ENCODE measurements at places on chromosomes 16 and 17. TPM values are rescaled to one million over a fixed set of nuclear protein-coding genes. Genes with fewer than 3 reads are reported as not detected.

DNA sequence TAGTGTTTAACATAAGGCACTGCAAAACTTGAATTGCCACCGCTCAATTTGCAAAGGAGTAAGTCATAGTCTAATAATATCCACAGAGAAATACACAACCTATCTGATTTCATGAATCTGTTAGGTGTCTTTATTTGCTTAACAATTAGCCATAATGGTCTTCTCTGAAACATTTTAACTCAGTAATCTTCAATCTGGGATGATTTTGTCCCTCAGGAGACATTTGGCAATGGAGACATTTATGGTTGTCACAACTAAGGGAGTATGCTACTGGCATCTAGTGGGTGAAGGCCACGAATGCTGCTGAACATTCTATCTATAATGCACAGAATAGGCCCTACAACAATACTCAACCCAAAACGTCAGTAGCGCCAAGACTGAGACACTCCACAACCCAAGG lies 4.3 kb downstream of the UBE2G1 start:
- DNase-seq: no peak

DNA sequence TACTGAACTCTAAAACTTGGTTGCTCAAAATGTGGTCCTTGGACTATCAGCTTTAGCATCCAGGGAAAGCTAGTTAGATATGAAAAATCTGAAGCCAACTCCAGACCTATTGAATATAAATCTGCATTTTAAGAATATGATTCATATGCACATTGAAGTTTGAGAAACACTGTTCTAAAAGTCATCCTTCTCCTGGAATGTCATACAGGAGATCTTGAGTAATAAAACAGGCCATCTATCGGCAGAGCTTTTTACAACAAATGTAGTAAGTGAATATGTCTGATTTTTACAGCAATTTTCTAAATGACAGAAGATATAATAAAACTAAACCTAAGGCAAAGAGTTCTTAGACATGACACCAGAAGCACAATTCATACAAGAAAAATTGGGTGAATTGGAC lies 140.4 kb downstream of the PMP22 start:
- no peak for DNase-seq

GRCh38 chr16:85057948-85058347 lies 30.4 kb downstream of the KIAA0513 start:
- DNase-seq: no peak

The PRM2 gene
- not detected for polyA plus RNA-seq

The TBC1D28 gene
- polyA plus RNA-seq: not detected

DNA sequence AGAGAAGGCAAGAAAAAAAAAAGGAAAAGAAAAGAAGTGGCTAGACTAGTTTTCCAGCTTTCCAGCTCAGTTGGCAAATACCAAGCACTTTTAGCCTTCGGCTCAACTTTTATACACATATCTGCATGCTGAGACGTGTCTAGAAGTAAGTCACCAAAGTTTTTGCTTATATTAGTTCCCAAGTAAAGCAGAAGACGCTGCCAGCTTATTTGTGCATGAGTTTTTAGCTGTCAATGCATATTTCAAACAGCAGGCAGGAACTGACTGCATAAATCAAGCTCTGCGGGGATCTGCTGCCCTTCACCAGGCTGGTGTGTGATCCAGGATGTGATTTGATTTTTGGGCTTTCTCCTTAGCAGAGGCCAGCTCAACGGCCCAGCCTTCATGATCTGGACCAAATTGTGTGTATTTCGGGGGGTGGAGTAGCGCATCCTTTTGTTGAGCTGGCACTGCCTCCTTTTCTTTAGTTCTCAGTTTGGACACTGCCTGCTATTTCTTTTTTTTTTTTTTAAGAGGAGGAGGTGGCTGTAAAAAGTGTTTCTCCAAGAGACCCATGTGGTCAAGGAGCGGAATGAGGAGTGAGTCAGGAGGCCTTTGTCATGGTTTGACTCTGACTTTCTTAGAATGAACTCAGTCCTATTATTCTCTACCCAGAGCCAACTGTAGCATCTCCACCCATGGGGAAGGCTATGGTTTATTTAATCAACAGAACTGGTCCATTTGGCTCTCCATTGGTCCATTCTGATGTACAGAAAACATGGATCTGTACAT lies 162.6 kb upstream of the XYLT1 start:
- no peak for DNase-seq

GRCh38 chr17:51362811-51363585 lies 102.7 kb downstream of the UTP18 start:
- no peak for DNase-seq

- no peak for DNase-seq
Observed at GRCh38 chr17:21464611-21465021, 88.5 kb downstream of the KCNJ12 start.

DNA sequence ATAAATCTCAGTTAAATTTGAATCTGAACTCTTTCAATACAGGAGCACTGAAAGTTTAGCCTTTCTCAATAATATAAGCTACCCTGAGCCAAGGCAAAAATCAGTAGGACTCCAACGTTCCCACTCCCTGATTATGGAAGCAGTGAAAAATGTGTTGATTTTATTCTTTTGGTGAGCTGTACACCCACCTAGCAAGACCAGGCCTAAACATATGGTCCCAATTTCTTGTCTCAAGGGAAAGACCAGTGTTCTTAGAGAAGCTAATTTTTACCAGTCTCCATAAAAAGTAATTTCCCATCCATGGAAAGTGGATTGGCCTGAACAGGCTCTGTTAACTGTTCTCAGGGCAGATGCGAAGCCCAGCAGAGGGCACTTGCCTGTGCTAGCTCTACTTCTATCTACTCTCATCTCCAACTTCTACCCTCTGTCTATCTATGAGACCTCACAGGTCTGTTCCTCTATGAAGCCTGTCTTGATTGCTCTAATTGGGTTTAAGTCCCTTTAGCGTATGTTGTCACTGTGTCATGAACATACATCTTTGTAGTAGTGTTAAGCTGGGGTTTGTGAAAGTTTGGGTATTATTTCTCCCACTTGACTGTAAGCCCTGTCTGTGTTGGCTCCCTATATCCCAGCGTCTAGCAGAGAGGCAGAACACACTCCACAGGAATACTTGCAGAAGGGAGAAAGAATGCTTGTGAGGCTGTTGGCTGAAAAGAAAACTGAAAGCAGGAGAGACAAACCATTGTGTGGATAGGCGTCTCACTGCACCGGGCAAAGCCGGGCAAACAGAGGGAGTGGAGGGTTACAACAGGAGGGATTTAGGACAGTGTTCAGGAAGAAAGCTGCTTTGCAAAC lies 167.1 kb upstream of the MAF start:
- no peak for DNase-seq

The FZD2 gene
- not detected for polyA plus RNA-seq

The SMPD3 gene
- 1.8 TPM for polyA plus RNA-seq

GRCh38 chr17:17356931-17357270 lies 53.7 kb downstream of the NT5M start:
- DNase-seq: no peak

DNA sequence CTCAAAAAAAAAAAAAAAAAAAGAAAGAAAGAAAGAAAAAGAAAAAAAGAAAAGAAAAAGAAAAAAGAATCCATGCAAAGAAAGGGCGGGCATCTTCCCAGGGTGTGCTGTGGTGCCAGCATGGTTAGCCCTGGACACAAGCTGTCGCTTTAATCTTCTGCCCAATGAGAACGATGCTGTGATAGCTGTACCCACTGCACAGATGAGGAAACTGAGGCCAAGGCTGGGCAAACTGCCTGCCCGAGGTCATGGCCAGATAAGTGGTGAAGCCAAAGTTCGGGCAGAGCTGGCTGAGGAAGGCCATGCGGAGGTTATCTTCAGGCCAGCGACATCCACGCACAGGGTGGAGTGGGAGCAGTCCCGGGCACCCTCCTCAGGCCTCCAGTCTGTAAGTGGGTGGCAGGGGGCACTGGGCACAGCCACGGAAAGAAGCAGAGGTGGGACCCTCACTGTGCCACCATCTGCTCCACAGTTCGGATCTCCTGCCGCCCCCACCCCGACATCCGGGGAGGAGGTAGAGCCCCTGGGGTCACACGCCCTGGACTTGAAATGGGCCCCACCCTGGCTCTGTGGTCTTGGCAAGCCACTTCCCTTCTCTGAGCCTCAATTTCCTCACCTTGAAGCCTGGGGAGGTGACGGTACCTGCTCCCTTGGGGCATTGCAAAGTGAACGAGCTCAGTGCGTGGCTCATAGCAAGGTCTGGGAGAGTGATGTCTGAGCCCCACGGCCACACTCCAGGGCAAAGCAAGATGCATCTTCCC lies 6.5 kb downstream of the FBXL16 start:
- DNase-seq: no peak

GRCh38 chr16:80862160-80862705 lies 57.8 kb upstream of the CDYL2 start:
- no peak for DNase-seq

GRCh38 chr16:30755955-30756780 lies 5.7 kb downstream of the CFAP119 start:
- DNase-seq: no peak

GRCh38 chr16:88686062-88686438 lies 257 bp downstream of the SNAI3 start:
- DNase-seq: peak; percentile 60

- peak; percentile 71 for DNase-seq
Observed at GRCh38 chr16:85420501-85421337, 192.4 kb upstream of the GSE1 start.

The CD300H gene
- not detected for polyA plus RNA-seq

GRCh38 chr17:72414967-72415853 lies 294.4 kb downstream of the SOX9 start:
- no peak for DNase-seq

DNA sequence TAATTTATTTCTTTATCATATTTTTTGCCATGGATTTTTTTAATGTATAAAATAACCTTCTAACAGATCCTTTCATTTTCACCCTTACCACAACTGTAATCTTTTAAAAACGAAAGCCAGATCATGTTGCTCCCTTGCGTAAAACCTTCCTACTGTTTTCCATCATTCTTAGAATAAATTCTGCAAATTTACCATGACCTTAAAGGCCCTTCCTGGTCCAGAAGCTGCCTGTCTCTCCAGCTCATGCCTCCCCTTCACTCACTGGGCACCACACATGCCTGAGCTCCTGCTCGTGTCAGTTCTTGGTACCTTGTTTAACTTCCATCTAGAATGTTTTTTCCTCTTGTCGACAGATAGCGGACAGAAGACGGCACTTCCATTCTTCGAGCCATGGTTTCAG lies 245.0 kb upstream of the CDH5 start:
- DNase-seq: no peak

DNA sequence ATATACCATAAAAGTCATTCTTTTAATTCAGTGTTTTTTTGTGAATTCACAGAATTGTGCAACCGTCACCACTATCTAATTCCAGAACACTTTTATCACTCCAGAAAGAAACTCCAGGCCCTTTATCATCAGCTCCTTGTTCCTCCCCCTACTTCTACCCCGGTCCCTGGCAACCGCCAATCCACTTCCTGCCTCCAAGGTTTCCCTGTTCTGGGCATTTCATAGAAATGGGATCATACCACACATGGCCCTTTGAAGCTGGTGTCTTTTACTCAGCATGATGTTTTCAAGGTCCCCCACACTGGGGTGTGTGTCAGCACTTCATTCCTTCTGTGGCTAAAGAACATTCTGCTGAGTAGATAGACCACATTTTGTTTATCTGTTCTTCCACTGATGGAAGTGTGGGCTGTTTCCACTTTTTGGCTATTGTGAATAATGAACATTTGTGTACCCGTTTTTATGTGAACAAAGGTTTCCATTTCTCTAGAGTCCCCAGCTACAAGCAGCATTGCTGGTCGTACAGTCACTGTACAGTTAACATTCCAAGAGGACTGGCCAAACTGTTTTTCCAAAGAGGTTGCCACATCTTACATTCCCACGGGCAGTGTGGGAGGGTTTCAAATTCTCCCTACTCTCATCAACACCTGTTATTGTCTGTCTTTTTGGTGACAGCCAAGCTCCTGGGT lies 75.8 kb upstream of the ZNF469 start:
- DNase-seq: no peak

DNA sequence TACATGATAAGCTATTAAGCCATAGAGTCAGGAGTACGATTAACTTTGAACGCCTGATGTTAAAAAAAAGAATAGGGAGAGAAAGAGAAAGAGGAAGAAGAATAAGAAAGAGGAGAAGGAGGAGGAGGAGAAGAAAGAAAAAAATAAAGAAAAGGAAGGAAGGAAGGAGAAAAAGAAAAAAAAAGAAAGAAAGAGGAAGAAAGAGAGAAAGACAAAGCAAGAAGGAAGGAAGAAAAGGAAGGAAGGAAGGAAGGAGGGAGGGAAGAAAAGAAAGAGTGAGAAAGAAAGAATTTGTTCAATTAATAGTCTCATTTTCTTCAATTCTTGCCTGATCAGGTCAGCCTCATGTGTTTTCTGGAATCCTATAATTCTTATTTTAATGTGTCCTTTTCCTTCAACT lies 33.7 kb downstream of the HS3ST2 start:
- no peak for DNase-seq

DNA sequence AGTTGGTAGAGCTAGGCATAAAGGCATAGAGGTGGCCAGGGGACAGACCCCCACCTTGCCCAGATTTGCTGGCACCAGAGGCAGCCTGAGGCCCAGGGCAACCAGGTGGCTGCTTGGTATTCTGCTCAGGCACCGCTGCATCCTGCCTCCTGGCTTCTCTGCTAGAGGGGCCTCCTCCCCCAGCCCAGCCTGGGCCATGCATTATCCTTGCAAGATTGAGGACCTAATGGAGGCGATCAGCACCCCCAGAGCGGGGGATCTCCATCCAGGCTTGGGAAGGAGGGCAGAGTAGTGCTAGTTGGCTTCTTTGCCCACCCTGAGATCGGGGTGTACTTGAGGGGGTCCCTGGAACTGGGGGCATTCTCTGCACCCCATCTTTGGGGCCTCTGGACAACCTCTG lies 23.8 kb downstream of the CDK5RAP3 start:
- no peak for DNase-seq

The RNF222 gene
- 0.16 TPM for polyA plus RNA-seq

- DNase-seq: no peak
Observed at GRCh38 chr17:2897605-2898004, 101.4 kb downstream of the RAP1GAP2 start.

The TBC1D3B gene
- polyA plus RNA-seq: not detected

DNA sequence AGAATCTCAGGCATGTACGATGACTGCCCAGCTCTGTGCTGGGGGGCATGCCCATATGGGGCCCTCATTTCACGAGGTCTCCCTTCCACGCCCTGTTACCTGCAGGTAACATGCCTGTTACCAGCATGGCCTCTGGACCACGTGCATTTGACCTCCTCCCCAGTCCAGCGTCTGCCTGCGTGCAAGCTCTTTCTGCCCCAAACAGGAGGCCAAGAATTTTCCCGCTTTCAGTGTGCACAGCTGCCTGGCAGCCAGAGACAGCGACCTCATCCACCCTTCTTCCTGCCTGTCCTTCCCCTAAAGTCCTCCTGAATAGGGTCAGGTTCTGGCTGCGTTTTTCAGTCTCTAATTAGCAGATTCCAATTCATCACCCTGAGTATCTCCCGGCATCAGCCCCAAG lies 306.5 kb upstream of the ZFHX3 start:
- DNase-seq: no peak

The KRTAP4-3 gene
- polyA plus RNA-seq: not detected

The SCNN1G gene
- not detected for polyA plus RNA-seq

GRCh38 chr17:80594431-80595269 lies 50.0 kb downstream of the RPTOR start:
- DNase-seq: no peak

The PPP4C gene
- polyA plus RNA-seq: 176 TPM

All from naive thymus-derived CD4-positive, alpha-beta T cell (primary cell).